Naive B cell (primary cell): ENCODE measurements at places on chromosomes 2 and 18. TPM values are rescaled to one million over a fixed set of nuclear protein-coding genes. Genes with fewer than 3 reads are reported as not detected.

DNA sequence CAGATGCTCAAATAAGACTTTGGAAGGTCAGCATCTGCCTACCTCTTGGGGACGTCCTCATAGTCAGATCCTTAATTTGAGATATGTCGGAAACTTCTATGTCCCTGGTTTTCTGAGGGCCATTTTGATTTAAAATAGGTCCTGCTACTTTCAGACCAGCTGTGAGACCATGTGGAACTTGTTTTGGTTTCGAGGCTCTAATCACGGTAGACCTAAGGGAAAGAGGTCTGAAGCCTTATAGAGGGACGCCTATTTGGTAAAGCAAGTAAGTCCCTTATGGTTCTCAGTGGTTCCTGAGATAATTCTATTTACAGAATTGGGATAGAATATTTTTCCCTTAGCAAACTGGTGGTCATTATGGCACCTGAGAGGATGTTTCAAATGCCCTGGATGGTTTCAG is 75.1 kb downstream of the RFTN2 start:
- no peak overlapping the region for H3K27ac ChIP-seq
- H3K27me3 ChIP-seq = peaks cover 25% of the 10 kb centered on the region

DNA sequence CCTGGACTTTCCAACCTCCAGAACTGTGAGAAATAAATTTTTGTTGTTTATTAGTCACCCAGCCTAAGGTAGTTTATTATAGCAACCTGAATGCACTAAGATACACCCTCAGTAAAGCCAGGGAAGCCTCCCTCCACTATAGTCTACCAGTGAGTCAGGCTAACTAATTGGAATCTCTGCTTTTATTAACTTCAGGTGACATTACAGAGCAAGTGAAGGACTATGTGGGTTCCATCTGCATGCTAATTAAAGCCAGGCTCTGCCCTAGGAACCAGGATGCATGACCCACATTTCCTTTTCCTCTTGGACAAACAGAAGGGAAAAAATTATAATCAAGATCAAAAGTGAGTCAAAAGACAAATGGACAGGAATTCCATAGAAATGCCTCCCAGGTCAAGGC is 56.1 kb downstream of the ZC3H8 start:
- no peak for DNase-seq
- H3K27me3 ChIP-seq = no peaks in the 10 kb centered on the region
- H3K27ac ChIP-seq = no peak overlapping the region

GRCh38 chr2:220188031-220188430 is 560.6 kb downstream of the SLC4A3 start:
- H3K36me3 ChIP-seq = no peaks in the 10 kb centered on the region
- no peak overlapping the region for H3K27ac ChIP-seq
- no peak overlapping the region for H3K4me3 ChIP-seq

DNA sequence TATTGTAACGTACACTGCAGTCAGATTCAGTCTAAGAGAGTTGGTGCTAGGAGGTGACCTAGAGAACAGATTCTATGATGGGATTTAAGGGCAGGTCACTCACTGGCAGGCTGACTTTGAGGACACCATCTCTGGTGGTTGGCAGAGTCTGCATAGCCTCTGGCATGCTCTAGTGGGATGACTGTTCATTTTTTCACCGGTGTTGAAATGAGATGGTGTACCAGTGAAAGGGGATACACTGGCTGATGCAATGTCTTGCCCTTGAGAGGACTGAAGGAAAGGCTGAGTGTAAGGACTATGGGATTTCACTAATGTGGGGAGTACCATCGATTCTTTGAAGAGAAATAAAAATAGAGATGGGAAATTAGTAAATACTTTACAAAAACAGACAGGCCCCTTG is 186.9 kb upstream of the PIEZO2 start:
- no peak overlapping the region for H3K27ac ChIP-seq
- no peak for DNase-seq
- H3K36me3 ChIP-seq = no peaks in the 10 kb centered on the region
- no peak overlapping the region for H3K4me3 ChIP-seq
- no peaks in the 10 kb centered on the region for H3K4me1 ChIP-seq

DNA sequence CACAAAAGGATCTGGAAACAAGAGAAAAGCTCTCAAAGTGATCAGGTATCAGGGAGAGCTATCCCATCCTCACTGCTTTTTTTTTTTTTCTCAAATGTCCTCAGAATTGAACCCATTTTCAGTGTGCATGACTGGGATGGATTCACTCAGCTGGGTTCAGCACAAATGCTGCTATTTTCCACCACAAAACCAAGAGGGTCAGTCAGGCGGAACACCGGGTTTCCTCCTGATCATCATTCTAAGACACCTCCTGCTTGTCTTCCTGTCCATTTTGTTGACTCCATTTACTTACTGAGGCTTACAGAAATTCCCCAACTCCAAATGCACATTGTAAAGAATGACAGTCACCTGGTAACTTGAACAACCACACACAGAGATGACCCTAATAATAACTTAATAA is 39.9 kb downstream of the CYRIA start:
- H3K36me3 ChIP-seq = peaks cover 12% of the 10 kb centered on the region
- peaks cover 97% of the 10 kb centered on the region for H3K4me1 ChIP-seq
- peak overlapping the region; percentile 97 for H3K27ac ChIP-seq
- no peaks in the 10 kb centered on the region for H3K27me3 ChIP-seq
- peak; percentile 39 for DNase-seq
- peak overlapping the region; percentile 91 for H3K4me3 ChIP-seq

GRCh38 chr2:221429741-221430491 is 142.2 kb downstream of the EPHA4 start:
- H3K27ac ChIP-seq = no peak overlapping the region
- no peak overlapping the region for H3K4me3 ChIP-seq

DNA sequence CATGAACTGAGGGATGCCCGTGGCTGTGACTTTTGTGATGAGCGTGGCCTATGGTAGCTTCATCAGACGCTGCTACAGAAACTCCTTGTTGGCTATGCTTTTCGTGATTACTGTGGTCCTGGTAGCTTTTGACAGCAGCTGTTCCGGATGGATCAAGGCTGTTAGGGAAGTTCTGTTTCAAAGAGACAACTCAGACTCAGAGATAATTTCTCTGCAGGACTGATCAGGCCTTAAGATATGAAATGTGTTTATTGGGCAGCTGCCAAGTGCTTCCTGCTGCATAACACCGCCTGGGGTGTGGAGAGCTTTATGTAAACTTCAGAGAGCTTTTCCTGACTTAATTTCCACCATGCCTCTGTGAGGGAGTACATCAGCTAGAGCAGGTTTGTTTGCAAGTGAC is 243.8 kb downstream of the TSN start:
- H3K4me3 ChIP-seq = no peak overlapping the region
- no peak overlapping the region for H3K27ac ChIP-seq
- H3K36me3 ChIP-seq = no peaks in the 10 kb centered on the region
- peaks cover 2% of the 10 kb centered on the region for H3K4me1 ChIP-seq

Gene FSHR
- polyA plus RNA-seq = not detected

Gene DSG4
- not detected for polyA plus RNA-seq
